Activated CD4-positive, alpha-beta memory T cell treated with anti-CD3 and anti-CD28 coated beads for 36 hours (primary cell): ENCODE measurements at places on chromosomes 4 and X. TPM values are rescaled to one million over a fixed set of nuclear protein-coding genes. Genes with fewer than 3 reads are reported as not detected.

MAGEB1 gene
- not detected for total RNA-seq

TDO2 gene
- total RNA-seq, result not detected

GLRB gene
- total RNA-seq, result not detected

GRCh38 chr4:52052475-52052780, 1.3 kb downstream of the SPATA18 start:
- DNase-seq, result no peak

GRCh38 chr4:139596034-139596683, 40.1 kb upstream of the SETD7 start:
- DNase-seq, result no peak

- DNase-seq, result no peak
These were observed 91.8 kb downstream of the SHISA3 start for GRCh38 chr4:42489095-42489494.
